ENCODE measurements at places on chromosomes 13 and 19.

- H3K36me3 ChIP-seq: no peaks in the 10 kb centered on the region
- no peak for DNase-seq
- no peak overlapping the region for H3K27ac ChIP-seq
- no peaks in the 10 kb centered on the region for H3K4me1 ChIP-seq
- H3K4me3 ChIP-seq: no peak overlapping the region
These were observed 1.4 kb downstream of the ZNF536 start for GRCh38 chr19:30373593-30373992.

GRCh38 chr19:10402441-10403038, 802 bp downstream of the CDC37 start:
- peak overlapping the region; percentile 66 for H3K27ac ChIP-seq
- peak overlapping the region; percentile 78 for H3K4me3 ChIP-seq
- H3K27me3 ChIP-seq: peaks cover 11% of the 10 kb centered on the region

- H3K4me3 ChIP-seq: no peak overlapping the region
- H3K36me3 ChIP-seq: no peaks in the 10 kb centered on the region
- peaks cover 14% of the 10 kb centered on the region for H3K27me3 ChIP-seq
- no peak for DNase-seq
These were observed 3.7 kb downstream of the TINCR start for GRCh38 chr19:5563935-5564612.

GRCh38 chr19:58118979-58119733, 21.1 kb upstream of the ZSCAN18 start:
- DNase-seq: no peak
- no peaks in the 10 kb centered on the region for H3K27me3 ChIP-seq
- no peaks in the 10 kb centered on the region for H3K4me1 ChIP-seq
- no peaks in the 10 kb centered on the region for H3K36me3 ChIP-seq
- H3K4me3 ChIP-seq: no peak overlapping the region
- H3K27ac ChIP-seq: no peak overlapping the region

- no peak for DNase-seq
These were observed 5.6 kb upstream of the NEK3 start for GRCh38 chr13:52164989-52165388.

DNA sequence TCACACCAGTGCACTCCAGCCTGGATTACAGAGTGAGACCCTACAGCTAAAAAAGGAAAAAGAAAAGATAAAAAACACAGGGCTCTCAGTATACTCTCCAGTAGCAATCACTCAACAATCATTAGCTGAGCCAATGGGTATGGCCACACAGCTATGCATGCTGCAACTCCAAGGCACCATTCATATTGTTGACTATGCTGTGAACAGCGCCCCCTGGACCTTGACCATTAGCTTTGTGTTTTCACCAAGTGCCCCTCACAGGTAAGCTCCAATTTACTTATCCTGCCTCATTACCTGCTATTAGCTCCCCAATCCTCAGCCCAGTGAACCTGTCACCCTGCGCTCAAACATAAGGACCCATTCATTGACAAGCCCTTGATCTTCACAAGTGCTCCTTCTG, 35.8 kb downstream of the ZIC5 start:
- DNase-seq: no peak
- no peaks in the 10 kb centered on the region for H3K36me3 ChIP-seq
- no peak overlapping the region for H3K4me3 ChIP-seq
- H3K27me3 ChIP-seq: no peaks in the 10 kb centered on the region
- H3K27ac ChIP-seq: no peak overlapping the region
- H3K4me1 ChIP-seq: no peaks in the 10 kb centered on the region

GRCh38 chr19:46622118-46622446, 2.8 kb downstream of the PTGIR start:
- H3K4me3 ChIP-seq: no peak overlapping the region
- no peaks in the 10 kb centered on the region for H3K27me3 ChIP-seq
- H3K36me3 ChIP-seq: no peaks in the 10 kb centered on the region
- no peak overlapping the region for H3K27ac ChIP-seq
- H3K4me1 ChIP-seq: peaks cover 7% of the 10 kb centered on the region

- no peak overlapping the region for H3K27ac ChIP-seq
- H3K27me3 ChIP-seq: no peaks in the 10 kb centered on the region
- H3K4me1 ChIP-seq: peaks cover 5% of the 10 kb centered on the region
- H3K4me3 ChIP-seq: no peak overlapping the region
- DNase-seq: no peak
These were observed 728.9 kb upstream of the ARGLU1 start for GRCh38 chr13:107296804-107297203.

- DNase-seq: no peak
- H3K4me1 ChIP-seq: no peaks in the 10 kb centered on the region
- no peaks in the 10 kb centered on the region for H3K36me3 ChIP-seq
- no peaks in the 10 kb centered on the region for H3K27me3 ChIP-seq
- no peak overlapping the region for H3K27ac ChIP-seq
These were observed 437.7 kb downstream of the TSHZ3 start for GRCh38 chr19:30911491-30911890.

All from RWPE2 (cell line).